NCI-H1436 treated with DMSO at 0.1 percent for 48 hours (cell line): ENCODE measurements at places on chromosomes 2 and 18.

GRCh38 chr2:37342591-37343220 lies 1.7 kb upstream of the QPCT start:
- DNase-seq = no peak

- DNase-seq = no peak
Observed at GRCh38 chr2:63465633-63466032, 122.6 kb downstream of the WDPCP start.

DNA sequence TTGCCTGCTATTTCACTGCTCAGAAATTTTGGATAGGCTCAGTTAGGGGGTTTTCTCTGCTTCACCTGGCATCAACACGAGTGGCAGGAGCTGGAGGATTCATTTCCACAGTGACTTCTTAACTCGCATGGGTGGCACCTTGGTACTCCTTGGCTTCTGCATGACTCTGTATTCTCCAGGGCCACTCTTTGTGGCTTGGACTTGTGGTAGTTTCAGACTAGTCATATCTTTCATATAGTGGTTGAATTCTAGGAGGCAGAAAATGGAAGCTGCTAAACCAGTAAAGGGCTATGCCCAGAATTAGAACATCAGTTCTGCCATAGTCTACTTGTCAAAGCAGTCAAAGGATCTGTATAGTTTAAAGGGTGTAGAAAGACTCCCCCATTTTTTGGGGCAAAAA lies 6.8 kb downstream of the MAIP1 start:
- DNase-seq = no peak

GRCh38 chr2:100767224-100767653 lies 52.7 kb upstream of the NPAS2 start:
- no peak for DNase-seq

DNA sequence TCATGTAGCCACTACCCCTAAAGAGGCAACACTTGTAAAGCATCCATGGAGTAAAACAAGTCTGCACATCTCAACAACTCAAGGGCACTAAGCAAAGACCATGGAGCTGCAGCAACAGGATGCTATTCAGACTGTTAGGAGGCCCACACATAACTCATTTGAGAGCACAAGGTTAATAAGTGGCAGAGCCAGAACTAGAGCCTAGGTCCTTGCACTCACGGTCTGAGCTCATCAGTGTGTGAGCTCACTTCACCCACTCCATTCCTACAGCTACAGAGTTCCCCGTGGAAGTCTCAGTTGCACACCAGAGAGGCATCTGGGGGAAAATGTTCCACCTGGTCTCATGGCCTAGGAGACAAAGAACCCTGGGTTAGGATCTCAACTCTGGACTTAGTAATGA lies 35.0 kb downstream of the TTC32 start:
- no peak for DNase-seq

DNA sequence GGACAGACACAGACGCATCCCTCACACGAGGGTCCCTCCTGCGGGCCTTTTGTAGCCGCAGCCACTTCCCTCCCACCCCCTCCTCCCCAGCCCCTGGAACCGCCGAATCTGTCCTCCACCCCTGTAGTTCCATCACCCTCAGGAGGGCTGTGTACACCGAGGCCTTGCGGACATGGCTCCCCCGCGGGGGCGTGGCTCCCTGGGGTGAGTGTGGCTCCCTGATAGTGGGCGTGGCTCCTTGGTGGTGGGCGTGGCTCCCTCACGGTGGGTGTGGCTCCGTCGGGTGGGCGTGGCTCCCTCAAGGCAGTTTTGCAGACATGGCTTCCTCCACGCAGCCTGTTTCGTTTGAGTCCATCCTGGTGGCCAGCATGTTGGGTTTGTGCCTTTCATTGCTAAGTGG lies 420.7 kb upstream of the SALL3 start:
- no peak for DNase-seq

- DNase-seq = no peak
Observed at GRCh38 chr2:171317492-171318125, 116.2 kb downstream of the METTL8 start.

DNA sequence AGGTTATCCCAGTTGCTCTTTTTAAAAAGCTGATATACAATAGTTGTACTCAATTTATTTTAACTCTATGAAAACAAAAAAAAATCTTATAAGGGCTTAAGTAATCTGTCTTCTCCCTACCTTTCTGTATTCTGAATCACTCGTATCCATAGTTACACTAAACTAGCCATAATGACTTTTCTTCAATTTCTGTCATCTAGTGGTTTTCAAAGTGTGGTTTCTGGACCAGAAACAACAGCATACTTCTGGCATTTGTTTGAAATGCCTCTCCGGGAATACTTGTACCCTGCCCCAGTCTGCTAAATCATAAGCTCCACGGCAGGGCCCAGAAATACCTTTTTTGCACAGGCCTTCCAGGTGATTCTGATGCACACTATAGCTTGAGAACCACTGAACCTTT lies 253.6 kb downstream of the LRRTM4 start:
- DNase-seq = no peak

DNA sequence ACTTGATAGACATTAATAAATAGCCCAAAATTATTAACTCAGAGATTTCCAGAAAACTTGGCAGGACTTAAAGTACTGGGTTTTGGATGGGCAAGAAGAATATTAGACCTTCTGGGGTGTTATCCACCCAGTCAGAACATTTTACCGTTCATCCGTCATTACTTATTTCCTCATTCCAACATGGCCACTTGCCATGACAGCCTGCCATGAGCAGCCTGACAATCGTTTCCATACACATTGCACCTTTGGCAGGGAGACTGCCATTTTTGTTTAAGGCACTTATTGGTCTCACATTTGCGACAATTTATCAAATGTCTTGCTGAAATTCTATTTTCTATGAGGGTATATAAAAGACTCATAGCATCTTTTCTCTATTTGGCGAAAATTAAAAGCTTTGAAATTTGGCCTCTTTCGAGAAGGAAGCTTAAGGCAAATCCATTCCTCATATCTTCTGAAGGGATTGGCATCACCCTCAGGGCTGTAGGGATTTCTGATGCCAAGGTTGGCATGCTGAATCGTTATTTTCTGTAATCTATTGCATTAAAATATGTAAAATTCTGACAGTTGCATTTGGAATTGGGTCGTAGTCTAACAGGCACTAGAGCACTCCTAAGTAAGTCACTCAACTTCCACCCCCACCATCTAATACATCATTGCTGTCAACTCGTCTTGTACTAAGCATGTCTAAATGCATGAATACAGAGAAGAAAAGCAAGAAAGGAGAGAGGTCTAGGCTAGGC lies 406.3 kb upstream of the PIK3C3 start:
- DNase-seq = no peak

DNA sequence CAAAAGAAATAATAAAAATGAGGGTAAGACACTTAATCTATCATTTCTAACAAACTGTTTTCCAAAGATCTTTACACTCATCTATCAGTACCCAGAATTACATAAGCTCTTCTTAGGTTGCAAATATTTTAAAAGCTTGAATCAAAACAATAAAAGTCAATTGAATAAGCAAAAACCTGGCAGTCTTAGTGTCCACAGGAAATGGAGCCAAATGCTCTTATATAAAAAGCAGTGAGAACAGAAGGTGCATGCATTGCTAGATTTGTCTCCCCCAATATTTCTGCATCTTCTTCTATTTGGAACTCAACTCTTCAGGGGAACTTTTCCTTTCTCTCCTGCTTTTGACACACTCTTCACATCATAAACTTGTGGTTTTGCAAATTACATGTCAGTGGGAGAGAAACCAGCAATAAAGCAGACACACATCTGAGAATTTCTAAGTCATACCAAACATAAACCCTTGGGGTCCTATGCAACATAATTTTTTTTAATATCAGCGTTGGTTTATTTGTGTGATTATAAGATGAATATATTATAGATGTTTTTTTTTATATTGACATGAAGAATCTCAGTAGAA lies 343.9 kb upstream of the ACVR2A start:
- no peak for DNase-seq

DNA sequence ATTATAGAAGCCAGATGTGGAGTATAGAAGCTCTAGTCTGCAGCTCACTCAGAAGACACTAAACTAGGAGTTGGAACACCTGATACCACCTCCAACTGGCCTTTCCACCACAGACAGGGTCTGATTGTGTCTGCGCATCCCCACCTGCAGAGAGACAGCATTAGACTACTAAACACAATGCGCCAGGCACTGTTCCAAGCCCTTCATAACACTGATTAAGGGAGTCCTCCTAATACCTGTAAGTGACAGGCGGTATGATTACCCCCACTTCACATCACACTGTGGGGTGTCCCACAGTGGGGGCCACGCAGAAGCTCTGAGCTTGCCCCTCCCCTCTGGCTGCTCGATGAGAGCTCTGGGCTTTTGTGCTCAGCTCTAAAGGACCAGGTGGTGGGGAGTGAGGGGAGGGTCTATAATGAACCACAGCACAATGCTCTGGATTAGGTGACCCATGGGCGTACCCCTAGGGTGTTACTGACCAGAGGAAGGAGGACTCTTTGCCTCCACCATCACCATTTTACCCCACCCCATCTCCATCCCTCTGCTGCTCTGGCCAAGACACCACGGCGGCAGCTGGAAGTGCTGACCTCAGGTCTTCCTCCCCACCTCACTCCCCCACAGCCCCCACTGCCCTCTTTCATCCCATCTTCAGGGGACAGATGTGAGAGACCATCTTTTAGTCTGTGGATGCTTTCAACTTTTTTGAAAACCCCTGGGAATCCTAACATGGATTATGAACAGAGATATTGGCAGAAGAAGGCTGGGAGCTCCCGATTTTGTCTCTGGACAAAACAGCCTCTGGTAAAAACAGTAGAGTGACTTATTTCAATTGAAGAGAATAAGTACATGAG lies 145.1 kb downstream of the GFPT1 start:
- DNase-seq = peak; percentile 3

GRCh38 chr2:101608408-101609310 lies 88.8 kb upstream of the MAP4K4 start:
- DNase-seq = no peak

DNA sequence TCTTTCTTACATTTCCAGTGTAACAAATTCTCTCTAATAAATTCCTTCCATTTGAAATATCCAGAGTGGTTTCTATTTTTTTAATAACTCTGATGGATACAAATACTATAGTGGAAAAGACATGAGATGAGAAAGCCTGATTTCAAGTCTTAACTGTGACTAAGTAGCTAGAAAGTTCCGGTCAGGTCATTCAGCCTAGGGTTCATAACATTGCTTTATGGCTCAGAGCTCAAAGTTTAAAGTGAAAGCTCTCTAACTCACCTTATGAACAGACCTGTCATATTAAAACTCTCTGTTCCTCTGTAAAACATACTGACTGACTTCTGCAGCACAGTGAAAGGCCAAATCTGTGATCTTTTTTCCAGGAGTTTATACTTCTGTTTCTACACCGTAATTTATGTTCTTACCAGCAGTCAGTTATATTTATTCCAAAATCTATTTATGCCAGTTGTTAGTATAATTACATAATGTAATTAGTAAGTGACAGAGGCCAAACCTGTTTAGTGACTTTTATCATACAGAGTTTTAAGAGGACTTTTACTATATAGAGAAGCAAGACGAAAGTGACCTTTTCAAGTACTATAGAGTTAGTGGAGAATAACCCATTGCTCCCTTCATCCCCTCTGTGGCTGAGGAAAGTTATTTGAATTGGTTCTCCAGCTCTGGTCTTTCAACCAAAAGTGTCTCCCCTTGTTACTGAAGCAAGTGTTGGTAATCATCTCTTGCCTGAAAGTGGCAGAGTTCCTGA lies 118.8 kb upstream of the PDE1A start:
- DNase-seq = no peak

GRCh38 chr18:24611075-24611474 lies 150.6 kb downstream of the HRH4 start:
- DNase-seq = no peak

DNA sequence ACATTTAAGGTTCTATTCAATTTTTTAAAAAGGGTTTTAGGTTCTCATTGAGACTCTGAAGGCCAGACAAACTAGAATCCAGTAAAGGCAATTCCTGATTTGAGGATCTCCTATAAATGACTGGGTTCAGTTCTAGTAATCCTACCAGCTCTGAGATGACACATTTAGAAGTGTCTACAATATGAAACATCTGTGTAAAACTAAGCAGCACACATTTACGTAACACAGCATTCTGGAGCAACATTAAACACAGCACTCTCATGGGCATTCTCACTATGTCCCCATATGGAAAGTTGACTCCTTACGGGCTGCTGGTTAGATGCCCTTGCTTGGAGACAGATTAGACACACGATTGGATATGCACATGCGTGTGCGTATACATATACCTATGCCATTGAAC lies 114.4 kb downstream of the ZNF385B start:
- DNase-seq = no peak

DNA sequence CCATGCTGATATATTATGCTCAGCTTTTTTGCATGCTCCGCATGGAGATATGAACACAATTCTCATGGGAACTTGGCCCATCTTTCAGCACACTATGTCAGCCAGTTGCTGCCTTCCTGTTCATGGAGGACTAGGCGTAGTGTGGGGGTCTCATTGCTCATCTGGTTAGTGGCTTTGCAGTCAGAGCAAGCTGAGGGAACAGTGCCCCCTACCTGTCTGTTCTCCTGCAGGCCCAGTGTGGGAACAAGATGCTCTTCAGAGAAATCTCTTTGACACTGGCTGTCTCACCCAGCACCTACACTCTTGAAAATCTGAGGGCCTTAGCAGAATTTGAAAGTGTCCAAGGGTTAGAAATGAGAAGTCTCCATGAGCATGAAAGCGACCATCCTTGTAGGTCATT lies 47.1 kb downstream of the SPTBN1 start:
- DNase-seq = no peak

DNA sequence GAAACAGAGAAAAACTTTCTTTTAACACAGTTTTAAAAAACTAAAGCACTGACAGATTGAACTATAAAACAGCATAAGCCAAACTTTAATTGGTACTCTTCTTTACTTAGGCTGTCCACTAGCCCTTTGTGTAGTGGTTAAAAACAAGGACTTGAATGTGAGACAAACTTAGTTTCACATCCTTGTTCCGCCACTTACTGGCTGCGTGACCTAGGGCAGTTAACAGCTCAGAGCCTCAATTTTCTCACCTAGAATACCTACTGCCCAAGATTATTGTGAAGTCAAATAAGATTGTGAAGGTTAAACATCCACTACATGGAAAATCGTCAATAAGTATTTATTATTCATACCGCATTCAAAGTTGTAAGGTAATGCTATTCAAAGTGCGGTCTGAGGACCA lies 2.0 kb downstream of the WDR35 start:
- no peak for DNase-seq

DNA sequence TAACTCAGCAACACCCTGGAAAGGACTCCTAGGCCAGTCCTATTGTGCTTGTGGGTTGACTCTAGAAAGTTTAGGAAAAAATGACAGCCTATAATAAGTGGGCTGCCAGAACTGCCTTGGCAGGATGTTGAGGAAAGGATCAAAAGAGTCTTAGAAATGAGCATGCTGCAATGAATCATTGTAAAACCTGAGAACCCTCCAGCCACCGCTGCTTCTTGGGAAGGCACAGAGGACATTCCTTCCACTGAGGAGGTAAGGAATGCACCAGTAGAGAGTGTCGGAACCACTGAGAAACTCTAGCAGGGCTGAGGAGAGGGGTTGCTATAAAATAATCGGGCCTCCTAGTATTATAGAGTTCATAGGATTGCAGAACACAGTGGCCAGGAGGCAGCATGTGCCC lies 146.7 kb upstream of the SMIM21 start:
- DNase-seq = no peak
